ENCODE measurements at places on chromosomes 1 and 21. TPM values are rescaled to one million over a fixed set of nuclear protein-coding genes. Genes with fewer than 3 reads are reported as not detected.
A peak's percentile ranks its signal among the peaks of the same experiment; 100 is the strongest.

The NIT1 gene
- 29.1 TPM for total RNA-seq

- DNase-seq = peak; percentile 63
Observed at GRCh38 chr1:39657923-39658485, 13.9 kb downstream of the NT5C1A start.

- peak; percentile 57 for DNase-seq
Observed at GRCh38 chr1:108200687-108201051, 526 bp upstream of the SLC25A24 start.

- no peak for DNase-seq
Observed at GRCh38 chr1:153973525-153973924, 3.9 kb downstream of the JTB start.

- peak; percentile 93 for DNase-seq
Observed at GRCh38 chr1:183070923-183071618, 47.9 kb downstream of the LAMC1 start.

The MYCL gene
- 2.4 TPM for total RNA-seq

GRCh38 chr1:163980394-163980793, 578.6 kb upstream of the PBX1 start:
- no peak for DNase-seq

The B3GALT6 gene
- 19.2 TPM for total RNA-seq

DNA sequence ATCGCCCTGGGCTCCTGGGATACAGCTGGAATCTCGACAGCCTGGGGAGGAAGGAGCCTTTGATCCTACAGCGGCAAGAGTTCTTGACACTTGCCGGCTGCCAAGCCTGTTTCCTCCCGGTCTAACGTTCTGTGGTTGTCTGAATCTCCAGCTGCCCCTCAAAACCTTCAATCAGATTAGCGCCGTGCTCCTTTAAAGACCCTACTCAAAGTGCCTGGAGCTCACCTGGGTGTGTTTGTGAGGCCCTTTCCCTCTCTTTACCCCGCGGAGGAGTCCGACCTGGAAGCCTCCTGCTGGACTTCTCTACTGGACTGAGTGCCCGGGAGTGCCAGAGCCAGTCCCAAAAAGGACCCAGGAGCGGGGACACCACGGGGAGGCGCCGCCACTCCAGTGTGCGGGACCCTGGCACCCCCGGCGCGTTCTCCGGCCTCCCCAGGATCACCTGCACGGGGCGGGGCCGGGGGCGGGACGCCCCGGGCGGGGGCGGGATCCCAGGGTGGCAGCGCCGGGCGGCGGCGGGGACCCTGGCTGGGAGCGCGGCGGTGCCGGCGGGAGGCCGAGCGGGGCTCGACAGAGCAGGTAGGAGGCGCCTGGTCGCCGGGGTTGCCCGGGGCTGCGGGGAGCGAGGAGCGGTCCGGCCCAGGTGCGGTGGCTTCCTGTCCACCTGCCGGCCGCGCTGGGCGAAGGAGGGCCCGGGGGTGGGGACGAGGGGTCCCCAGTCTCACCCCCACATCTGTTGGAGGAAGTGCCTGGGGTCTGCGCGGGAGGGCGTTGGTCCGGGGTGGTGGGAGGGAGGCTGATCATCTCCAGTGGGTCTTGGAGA, at the start of gene NCMAP:
Gene NCMAP (plus strand): TSS at position 497 of the 823 bp plus-strand sequence. CDS start 39,344 bp downstream, outside the sequence.
- no peak for DNase-seq

The TTLL7 gene
- 35.0 TPM for total RNA-seq

The FAM163A gene
- 0.31 TPM for total RNA-seq

All from muscle of leg (tissue), 16 donors.